ENCODE measurements at places on chromosomes 2 and 18.

DNA sequence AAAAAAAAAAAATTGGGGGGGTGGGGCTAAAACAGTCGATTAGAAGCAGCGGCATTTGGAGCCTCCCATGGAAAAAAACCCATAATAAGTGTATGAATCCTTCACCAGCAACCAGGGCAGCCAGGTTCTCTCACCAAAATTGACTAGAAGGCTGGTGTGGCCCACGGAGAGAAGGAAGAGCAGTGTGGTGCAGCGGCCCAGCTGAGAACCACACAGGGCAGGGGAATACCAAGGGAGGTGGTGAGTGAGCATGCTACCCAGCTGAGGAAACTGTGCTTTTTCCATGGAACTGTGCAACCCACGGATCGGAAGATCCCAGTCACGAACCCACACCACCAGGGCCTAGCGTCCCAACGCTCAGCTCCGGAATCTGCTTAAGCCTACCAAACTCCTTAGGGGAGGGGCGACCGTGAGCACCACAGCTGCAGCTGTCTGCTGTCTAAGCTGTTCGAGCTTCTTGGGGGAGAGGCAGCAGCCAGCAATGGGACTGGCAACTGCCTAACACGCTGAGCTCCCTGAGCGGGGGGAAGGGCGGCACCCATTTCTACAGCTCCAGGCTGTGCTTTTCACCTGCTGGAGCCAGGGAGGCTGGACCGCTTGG lies 1037.2 kb upstream of the ACVR2A start:
- no peak for DNase-seq

- no peak for DNase-seq
Observed at GRCh38 chr18:45100321-45101105, 419.8 kb downstream of the SETBP1 start.

GRCh38 chr2:236180831-236181453 lies 12.8 kb upstream of the GBX2 start:
- peak; percentile 72 for DNase-seq

DNA sequence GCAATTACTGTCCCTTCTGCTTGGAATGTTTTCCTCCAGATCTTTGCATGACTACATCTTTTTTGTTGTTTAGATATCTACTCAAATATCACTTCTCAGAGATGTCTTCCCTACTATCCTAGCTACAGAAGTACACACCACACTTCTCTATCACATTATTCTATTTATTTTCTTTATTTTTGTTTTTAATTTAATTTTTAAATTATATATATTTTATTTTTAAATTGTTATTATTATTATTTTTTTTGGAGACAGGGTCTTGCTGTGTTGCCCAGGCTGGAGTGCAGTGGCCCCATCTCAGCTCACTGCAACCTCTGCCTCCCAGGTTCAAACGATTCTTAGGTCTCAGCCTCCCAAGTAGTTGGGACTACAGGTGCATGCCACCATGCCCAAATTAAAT lies 106.7 kb downstream of the TAF4B start:
- no peak for DNase-seq

DNA sequence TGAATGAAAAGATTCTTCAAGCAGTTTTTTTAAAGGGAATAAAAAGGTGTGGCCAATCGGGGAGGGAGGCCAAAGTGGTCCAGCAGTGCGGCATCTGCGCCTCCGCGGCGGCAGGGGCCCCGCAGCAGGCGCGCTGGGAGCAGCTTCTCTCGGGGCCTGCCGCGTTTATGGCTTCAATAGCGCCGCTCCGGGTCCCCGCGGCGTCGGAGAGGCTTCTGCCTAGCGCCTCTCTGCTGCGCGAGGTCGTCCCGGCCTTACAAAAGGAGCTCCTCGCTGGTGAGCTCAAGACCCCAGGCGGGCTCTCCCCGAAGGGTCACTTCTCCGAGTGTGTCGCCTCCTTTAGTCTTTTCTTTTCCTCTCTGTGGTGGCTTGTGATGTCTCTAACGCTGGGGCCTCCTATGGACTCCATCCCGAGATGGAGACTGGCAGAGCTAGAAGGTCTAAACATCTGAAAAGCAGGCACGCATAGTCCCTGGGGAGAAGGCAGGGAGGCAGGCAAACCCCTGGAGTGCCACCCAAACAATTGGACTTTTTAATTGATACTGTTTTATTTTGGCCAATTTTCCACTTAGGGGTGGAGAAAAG lies 67.1 kb downstream of the SUMO1 start:
- peak; percentile 60 for DNase-seq

- no peak for DNase-seq
Observed at GRCh38 chr2:23380562-23381065, 4.4 kb upstream of the KLHL29 start.

DNA sequence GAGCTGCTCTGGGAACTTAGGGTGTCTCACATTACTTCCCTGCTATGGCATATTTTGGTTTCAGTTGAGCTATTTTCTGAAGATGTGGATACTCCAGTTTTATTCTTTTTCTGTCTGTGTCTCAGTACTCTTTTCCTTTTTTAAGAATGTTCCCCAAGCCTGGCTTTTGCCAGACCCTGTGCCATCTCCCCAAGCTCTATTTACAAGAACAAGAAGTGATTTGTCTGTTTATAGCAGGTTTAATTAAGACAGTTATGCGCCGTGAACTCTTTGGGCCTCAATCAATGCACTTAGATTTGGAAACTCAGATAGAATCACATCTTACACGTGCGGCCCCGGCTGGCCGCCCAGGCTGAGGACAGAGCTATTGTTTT lies 8.9 kb upstream of the SATB2 start:
- DNase-seq: no peak

DNA sequence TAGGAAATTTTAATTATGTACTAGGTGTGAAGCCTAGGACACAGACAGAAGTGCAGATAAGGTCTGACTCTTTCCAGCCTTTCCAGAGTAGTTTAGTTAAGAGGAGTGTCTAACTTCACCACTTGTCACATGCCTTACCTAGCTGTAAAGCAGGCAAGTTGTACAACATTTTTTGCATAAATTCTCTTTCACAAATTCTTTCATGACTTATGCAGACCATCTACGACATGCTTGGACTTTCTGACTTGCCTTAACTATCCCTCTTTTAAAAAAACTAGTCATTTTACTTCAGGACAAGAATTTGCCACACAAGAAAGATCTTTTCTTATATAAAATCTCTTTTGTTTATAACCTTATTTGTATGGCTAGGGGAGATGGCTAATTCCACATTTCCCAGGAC lies 1273.6 kb upstream of the SLC39A10 start:
- peak; percentile 9 for DNase-seq

GRCh38 chr2:237980751-237981150 lies 13.9 kb downstream of the UBE2F start:
- no peak for DNase-seq

DNA sequence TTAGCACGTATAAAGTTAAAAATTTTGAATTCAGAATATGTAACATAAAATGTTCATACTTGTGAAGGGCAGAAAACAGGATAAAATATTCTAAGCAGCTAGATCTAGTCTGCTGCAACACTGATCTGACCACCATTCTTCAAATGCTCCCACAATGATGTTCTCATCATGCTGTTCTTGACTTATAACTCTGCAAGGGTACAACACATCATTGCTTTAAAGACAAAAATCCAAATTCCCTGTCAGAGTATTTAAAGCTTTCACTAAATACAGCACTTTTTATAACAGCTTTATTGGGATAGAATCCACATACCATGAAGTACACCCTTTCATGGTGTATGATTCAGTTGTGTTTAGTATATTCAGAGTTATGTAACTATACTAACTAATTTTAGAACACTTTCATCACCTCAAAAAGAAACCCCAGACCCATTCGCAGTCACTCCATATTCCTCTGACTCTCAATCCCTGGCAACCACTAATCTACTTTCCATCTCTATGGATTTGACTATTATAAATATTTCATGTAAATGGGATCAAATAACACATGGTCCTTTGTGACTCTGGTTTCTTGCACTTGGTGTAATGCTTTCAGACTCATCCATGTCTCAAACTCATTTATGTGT lies 56.4 kb downstream of the MAP4K3 start:
- peak; percentile 58 for DNase-seq

DNA sequence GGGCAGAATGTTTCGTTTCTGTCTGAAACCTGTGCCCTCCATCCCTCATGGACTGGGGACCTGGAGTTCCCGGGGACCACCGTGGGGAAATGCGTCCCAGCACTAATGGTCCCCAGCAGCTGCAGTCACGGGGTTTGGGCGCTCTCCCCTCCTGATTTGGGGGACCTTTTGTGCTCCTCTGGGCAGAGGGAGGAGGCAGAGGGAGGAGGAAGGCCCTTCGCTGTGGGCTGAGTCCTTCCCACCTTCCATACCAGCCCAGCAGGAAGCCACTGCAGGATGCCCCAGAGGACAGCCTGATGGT lies 3.2 kb downstream of the GPR35 start:
- DNase-seq: no peak

Measured in fibroblast of skin of right biceps (primary cell).